ENCODE measurements at places on chromosomes 4 and X.

GRCh38 chr4:121737846-121738554 is 27.0 kb downstream of the SMIM43 start:
- DNase-seq, result no peak

DNA sequence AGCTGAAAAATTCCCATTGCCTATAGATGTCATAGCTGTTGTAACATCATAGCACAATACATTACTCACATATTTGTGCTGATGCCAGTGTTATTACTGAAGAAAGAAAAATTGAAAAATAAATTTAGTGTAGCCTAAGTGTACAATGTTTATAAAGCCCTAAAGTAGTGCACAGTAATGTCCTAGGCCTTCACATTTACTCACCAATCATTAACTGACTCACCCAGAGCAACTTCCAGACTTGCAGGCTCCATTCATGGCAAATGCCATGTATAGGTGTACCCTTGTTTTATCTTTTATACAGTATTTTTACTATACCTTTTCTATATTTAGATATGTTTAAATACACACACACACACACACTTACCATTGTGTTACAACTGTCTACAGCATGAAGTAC is 265.4 kb upstream of the MAGEB18 start:
- DNase-seq, result no peak

- DNase-seq, result no peak
Measured at GRCh38 chr4:90982813-90983212, 855.6 kb downstream of the CCSER1 start.

DNA sequence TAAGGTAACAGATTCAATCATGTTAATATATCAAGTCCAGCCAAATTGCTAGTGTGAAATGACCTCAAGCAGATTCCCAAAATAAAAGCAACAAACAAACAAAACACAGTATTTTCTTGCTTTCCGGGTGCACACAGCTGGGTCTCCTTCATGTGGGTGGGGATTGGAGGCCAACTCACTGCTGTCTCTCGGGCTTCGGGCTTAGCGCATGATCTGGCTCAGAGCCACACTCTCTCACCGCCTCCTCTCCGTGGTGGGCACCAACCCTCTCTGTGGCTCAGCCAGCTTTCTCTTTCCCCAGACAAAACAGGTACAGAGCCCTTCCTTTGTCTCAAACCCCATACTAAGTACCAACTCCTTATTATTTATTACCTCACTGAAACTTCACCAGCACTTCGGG is 2.9 kb upstream of the REELD1 start:
- peak; percentile 13 for DNase-seq

Data from urothelium cell line (cell line).